D341Med (cell line): ENCODE measurements at places on chromosomes 6 and 20.

- no peak for DNase-seq
Measured at GRCh38 chr6:167279766-167280446, 11.2 kb upstream of the UNC93A start.

DNA sequence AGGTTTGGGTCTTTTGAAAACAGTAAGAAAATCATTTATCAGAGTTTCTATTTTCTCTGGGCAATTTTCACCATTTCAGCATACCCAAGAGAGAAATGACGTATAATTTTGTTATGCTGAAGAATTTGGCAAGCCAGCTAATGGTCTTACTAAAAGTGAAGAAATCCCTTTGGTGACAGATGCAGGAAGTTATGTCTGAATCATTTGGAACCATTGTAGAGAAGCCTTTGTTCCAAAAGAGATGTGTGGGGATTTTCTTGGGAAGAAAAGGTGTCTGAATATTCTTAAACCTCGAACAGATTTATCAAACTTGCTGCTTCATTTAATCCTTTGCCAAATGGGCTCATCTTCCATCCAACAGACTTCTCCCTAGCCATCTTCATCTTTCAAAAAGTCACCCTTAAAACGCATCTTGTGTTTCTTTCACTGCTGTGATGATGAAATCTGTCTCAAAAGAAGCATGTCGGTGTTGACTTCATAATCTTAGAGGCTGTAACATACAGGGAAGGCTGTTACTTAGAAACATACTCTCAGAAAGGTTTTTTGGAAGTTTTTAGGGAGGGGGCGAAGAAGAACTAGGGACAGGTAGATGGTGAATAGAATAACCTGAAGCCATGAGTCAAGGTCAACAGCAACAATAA, 39.5 kb downstream of the CITED2 start:
- no peak for DNase-seq

- peak; percentile 81 for DNase-seq
Measured at GRCh38 chr20:33702861-33703260, 16.7 kb upstream of the E2F1 start.

DNA sequence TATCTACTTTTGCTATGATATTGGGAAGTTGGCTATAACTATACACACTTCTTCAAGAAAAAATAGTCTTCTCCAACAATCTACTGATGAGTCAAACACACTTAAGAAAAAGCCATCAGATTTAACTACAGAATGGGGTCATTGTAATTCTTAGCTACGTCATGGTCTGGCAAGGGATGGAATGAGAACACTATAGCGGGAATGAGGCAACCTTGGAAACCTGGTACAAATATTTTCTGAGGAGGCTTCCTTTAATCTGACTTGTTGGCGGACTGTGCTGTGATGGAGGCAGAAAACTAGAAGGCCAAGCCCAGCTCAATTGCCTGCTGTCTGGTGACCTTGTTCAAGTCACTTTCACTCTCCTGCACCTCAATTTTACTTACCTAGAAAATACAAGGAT, 586.8 kb upstream of the JAG1 start:
- no peak for DNase-seq

DNA sequence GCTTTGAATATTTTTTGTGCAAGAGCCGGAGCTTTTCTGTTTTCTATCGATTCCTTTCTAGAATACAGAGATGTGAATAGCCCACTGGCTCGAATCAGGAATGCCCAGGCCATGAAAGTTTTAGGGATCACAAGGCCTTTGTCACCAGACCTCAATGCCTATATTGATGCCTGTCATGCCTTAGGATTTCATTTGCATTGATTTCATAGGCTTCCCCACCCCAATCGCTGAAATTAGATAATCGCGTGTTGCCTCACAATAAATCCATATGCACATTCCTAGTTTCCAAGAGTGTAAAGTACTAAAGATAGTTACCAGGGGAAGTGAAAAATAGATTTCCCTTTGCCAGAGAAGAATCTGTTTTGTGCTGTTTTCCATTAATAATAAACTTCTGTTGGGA, 150.8 kb downstream of the SASH1 start:
- DNase-seq, result no peak

DNA sequence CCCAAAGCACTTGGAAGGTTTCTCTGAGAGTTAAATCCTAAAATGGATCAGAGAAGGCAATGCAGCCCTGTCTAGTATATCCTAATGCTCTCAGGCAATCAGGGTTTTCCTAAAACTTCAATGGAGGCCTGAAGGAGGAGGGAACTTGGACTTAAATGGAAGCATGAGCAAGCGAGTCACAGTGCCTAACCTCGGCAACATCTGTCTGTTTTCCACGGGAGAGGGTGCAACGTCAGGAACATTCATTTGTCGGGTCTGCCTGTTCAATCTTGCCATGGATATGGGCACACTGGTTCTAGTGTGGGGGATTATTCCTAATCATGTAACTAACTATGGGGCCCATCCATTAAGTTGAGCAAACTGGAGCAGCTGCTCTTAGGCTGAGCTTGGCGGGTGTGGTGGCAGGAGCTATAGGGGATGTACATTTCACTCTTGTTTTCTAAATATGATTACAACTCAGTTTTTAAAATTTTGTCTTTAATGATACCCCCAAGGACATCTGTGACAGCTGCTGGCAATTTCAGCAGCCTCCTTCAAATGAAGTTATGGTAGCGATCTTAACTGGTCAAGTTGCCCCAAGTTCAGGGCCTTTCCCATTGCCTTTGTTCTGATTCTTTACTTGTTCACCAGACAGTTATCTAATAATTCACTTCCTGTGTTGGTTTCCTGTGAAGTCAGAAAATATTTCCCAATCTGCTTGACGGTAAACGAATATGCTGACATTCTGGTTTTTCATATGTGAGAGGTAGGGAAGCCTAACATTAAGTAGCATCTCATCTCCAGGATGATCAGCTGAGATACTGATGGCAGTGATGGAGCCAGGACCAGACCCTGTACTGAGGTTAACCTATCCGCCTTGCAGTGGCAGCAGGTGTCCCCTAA, 21.6 kb downstream of the DSE start:
- DNase-seq, result no peak

GRCh38 chr6:89270951-89271721, 44.0 kb downstream of the GABRR2 start:
- DNase-seq, result no peak

DNA sequence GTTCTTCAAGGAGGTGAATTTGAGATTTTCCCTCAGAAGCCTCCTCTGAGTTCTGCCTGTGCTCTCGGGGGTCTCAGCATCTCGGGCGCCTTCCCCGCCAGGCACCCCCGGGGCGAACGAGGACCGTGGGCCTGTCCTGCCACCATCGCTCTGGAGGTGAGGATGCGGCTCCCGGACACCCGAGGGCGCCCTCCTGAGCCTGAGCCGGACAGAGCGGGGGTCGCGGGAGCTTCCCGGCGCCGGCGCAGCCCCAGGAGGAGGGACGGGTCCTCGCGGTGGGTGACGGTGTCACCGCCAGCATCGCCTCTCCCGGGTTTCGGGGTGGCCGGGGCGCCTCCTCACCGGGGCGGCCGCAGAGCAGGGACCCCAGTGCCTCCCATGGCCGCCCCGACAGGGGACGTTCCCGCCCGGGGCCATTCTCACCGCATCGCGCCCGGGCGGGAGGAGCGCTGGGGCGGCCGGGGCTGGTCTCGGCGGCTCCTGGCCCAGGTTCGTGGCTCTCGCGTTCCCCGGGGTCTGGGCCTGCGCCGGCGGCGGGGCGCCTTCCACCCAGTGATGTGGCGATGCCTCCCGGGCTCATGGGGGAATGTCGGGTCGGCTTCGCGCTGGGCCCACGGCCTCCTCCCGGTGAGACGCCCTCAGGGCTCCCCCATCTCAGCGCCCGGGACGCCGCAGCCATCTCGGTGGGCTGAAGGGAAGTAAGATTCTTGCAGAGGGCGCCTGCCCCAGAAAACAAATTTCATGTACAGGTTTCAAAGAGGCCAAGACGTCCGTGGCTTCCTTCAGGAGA, 210.5 kb downstream of the ERMARD start:
- DNase-seq, result peak; percentile 26

DNA sequence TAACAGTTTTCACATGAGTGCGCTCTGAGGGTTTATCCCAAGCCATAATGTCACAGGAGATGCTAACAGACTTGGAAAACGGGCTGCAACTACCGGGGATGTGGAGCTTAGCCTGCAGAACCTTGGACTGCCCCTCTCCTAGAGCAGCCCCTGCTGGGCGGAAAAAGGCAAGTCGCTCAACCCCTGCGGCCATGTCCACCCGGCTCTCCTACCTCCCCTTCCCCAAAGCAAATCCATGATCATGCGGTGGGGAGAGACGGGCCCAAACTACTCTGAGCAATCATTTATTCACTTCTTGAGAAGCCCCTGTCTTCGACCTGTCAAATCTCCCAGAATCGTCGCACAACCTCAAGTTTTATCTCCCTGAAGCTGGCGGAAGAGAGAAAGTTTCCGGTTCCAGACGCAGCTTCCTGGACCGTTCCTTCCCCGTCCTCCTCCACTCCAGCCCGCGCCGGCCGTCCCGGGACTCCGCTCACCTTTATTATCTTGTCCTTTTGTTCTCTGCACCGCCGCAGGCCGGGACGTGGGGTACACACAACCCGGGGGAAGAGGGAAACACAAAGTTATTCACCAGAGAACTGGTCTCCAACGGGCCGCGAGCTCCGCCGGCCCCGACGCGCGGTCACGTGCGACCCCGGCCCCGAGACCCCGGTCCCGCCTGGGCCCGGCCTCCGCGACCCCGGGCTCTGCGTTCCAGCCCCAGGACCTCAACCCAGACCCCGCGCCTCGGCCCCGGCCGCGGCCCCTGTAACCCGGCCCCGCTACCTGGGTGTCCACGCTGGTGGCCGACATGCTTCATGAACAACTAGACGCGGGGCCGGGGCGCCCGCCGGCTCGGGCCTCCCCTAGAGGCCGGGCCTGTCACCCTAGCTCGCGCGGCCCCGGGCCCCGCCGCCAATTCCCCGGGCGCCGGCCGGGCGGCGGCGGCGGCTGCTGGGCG, 560 bp downstream of the YTHDF1 start:
- peak; percentile 75 for DNase-seq

- no peak for DNase-seq
Measured at GRCh38 chr6:128275681-128276080, 244.7 kb downstream of the PTPRK start.

GRCh38 chr6:11805259-11806053, 26.9 kb upstream of the ADTRP start:
- DNase-seq, result no peak

- DNase-seq, result no peak
Measured at GRCh38 chr20:1062334-1063010, 55.9 kb upstream of the PSMF1 start.

- DNase-seq, result no peak
Measured at GRCh38 chr20:33276303-33277113, 6.5 kb upstream of the BPIFB1 start.

DNA sequence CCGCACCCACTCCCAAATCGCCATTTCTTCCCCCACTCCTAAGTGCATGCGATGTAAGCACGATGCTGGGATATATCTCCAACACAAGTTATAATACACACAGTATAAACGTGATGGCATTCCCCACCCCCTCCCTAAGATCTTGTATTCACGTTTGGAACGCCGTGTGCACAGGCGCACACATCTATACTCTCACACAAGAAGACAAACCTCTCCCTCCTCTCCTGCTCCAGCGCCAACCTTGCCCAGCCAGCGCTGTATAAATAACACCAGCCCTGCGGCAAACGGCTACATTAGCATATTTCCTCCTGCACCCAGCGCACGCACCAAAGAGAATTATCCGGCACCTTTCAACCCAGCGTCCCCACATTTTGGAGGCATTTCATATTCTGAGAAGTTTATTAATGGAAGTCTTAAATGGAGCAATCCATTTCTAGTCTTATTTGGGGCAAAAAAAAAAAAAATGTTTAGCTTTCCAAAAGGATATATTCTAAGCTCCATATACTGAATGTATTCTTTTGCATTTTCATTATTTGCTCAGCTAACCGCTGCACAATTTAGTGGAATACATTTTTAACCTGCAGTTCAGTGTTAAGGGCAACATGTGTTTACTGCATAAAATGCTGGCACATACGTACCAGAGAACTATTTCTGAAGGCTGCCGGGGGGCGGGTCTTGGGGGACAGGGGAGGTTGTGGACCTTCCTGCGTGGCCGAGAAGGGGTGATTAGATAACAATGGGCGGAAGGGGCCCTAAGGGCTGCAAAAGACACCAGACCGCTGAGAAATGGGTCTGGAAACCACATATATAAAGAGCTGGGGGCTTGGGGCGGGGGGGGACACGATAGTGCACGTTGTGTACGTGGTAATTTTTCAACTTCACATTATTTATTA, 1.1 kb upstream of the SLC22A23 start:
- no peak for DNase-seq

DNA sequence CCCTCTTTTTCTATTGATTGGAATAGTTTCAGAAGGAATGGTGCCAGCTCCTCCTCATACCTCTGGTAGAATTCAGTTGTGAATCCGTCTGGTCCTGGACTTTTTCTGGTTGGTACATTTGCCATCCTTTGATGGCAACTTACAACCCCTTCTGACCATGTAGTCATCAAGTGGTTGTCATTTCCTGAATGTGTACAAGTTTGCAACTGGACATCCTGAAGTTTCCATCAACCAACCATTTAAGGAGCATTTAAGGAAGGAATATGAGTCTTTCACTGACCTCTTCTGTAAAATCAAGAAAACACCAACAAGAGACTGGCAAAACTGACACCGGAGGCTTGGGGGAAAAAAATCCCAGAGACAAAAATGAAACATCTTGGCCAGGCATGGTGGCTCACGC, 97.4 kb downstream of the RIN2 start:
- no peak for DNase-seq

- DNase-seq, result no peak
Measured at GRCh38 chr6:141988327-141988726, 144.4 kb upstream of the GJE1 start.

DNA sequence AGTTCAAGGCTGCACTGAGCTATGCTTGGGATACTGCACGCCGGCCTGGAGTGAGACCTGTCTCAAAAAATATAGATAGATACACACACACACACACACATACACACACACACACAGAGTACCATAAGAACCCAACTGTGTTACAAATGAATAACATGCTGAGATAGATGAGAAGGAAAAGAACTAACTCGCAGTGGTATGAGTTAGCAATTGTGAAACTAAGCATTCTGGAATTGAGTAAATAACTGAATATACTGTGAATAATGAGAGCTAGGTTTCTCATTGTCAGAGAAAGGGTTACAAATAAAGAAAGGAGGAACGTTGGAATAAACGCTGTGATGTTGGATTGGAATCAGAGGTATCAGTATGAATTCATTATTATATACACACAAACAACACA, 14.6 kb upstream of the FAXC start:
- DNase-seq, result no peak

DNA sequence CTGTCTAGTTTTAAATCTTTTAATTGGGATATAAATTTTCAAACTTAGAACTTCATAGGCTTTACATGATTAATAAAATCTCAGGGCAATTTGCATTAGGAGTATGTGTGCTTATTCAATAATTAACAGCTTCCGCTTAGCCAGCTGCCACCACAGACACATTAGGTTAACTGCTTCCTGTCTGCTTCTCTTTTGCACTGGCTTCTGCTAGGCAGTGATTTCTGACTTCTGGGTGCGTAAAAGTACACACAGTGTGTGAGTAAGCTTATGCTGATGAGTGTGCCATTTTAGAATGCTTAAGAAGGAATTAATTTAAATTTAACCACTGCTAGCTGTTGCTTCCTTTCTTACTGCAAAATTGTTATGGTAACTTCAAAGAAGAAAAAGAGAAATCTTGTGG, 73.9 kb downstream of the F13A1 start:
- DNase-seq, result no peak

- no peak for DNase-seq
Measured at GRCh38 chr6:43408259-43408658, 19.1 kb upstream of the ABCC10 start.

GRCh38 chr6:164095056-164095455, 680.5 kb downstream of the QKI start:
- DNase-seq, result no peak

- no peak for DNase-seq
Measured at GRCh38 chr6:170186941-170187668, 103.8 kb downstream of the DLL1 start.
